Esophagus squamous epithelium (tissue), 5 donors: ENCODE measurements at places on chromosomes 6 and 20.

DNA sequence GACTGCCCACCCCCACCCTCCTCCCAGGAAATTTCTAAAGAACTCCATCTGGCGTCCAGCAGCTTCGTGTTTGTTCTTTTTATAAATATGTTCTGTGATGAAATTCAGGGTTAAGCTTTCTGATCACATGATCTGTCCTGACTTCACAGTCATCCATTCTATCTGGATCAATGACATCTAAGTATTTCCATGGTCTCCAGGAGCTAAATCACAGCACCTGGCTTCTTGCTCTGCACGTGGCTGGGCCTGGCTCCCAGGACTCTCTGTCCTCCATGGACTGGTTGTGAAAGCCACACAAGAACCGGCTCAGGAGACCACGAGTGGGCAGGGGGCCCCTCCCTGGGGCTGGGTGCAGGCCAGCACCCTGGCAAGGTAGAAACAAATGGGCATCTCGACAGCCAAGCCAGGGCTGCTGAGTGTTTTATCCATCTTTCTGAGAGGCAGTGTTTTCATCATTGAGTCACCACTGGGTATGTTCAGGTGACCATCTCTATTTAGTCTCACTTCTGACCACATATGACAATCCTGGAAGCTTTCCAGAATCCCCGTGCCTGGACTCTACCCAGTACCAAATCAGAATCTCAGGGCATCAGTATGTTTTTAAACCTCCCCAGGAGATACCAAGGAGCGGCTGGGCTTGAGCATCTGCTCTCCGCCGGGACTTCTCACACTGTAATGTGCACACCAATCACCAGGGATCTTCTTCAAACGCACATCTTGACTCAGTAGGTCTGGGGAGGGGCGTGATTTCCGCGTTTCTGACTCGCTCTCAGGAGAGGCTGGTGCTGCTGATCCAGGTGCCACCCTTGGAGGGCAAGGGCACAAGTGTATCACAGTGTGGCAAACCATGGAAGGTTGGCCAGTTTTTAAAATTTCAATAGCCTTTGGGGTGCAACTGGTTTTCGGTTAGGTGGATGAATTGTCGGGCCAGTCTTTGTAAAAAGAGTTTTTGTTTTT, 31.6 kb upstream of the PXDC1 start:
- DNase-seq: no peak

DNA sequence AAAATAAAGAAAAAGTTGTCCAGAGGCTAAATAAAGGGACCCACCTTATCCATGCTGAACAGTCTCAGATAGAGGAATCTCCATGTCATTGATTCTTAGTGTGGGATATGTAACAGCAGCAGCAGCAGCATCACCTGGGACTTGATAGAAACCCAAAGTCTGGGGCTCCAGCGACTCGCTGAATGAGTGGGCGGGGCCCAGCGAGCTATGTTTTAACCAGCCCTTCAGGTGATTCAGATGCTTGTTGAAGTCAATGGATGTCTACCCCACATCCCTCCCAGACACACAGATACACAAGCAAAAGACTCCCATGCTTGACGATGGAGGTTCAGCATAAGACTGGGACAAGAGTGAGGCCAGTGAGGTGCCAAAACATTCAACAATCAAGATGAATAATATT, 298.6 kb downstream of the UBE3D start:
- no peak for DNase-seq

DNA sequence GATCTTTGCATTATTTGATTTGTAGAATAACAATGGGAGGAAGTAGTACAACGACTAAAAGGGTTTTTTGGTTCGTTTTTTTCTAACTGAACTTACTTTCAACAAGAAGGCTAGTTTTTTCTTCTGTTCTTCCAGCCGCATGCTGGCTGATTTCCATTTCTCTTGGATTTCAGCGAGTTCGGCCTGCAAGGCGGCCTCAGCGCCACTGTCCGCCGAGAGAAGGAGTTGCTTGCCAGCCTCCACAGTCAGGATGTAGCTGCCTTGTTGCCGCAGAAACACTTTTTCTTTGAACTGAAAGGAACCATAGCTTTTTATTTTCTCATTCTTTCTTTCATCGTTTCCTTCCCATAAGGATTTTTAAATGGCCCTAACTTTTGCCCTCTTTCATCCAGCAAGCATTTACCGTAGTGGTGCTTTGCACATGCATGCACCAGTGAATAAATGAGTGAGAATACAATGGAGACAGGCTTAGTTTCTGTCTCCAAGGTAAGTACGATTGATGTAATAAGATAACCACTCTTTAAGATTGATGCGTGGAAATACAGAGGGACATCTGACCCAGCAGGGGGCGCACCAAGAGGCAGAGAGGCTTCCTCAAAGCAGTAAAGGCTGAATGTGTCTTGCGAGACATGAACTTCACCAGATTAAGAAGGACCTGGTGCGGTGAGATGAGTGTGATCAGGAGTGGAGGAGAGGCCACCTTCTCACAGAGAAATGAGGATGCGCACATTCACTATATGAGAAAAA, 398.8 kb downstream of the ESR1 start:
- no peak for DNase-seq

GRCh38 chr6:170416959-170417606, 110.5 kb downstream of the FAM120B start:
- DNase-seq: no peak

DNA sequence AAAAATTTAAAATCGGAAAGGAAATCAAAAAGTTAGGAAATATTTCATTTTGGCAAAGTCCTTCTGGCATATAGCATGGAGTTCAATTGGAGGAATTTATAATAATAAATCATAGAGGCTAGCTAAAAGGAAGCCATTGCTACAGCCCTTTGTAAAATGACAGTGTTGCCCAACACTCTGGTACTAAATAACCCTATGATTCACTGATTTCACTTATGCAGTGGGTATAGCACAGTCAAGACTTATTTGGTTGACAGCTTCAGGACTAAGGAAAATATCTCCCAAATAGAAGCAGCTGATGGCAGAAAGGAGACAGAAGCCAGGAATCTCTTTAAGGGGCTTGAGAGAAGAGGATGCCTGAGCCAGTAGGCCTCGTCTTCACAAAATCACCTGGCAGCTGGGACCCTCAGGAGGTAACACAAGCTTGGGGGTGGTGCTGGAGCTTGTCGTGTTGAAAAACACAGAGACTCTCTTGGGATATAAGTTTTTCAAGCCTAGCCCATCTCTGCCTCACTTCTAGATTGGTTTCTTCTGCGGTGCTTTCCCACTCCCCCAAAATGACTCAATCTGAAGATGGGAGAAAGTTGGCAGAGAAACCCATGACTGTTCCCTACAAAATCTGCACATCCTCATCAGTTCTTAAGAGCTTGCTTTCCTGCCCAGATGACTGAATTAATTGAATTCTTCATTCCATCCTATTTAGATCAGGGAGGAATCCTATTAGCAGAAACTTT, 38.4 kb upstream of the EYA4 start:
- DNase-seq: no peak

GRCh38 chr6:3804964-3805363, 44.2 kb upstream of the FAM50B start:
- no peak for DNase-seq

- no peak for DNase-seq
These were observed 249.1 kb downstream of the OGFRL1 start for GRCh38 chr6:71537717-71538116.

DNA sequence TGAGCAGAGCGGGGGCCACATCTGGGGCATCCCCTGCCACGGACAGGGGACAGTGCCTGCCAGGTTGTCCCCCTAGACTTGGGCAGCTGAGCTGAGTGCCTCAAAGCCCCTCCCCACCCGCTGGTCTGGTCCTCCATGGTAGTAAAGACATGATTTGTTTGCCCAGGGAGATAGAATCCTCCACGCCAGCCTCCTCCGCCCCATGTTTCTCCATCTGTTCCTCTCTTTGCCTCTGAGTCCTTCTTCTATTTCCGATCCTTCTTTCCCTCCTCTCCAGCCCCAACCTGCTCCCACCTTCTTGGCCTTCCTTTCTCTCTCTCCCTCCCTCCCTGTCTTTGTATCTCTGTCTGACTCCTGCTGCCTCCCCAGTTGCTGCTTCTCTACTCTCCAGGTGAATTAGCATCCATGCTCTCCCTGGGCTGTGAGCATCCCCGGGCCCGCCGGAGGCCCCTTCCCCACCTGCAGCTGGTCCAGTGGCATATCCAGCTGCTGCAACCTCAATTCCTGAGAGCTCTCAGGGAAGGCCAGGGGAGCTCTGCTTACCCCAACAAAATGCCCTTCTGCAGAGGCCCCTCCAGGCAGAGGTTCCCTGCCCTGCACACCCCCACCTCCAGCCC, 45.8 kb downstream of the CPNE5 start:
- no peak for DNase-seq

DNA sequence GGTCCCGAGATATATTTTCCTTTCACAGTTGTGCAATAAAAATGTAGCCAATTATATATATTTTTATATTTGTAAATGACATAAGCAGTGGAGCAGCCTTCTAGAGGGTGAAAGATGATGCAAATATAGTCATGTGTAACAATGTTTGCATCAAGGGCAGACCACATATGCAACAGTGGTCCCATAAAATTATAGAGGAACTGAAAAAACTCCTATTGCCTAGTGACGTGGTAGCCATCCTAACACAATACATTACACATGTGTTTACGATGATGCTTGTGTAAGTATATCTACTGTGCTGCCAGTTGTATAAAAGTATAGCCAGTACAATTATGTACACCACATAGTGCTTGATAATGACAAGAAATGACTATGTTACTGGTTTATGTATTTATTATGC, 162.8 kb downstream of the ZFAND3 start:
- no peak for DNase-seq
